ENCODE measurements at places on chromosomes 1 and 21.

GRCh38 chr1:3671371-3672180 lies 19.3 kb downstream of the TP73 start:
- DNase-seq = no peak

- DNase-seq = no peak
Observed at GRCh38 chr1:100584761-100585745, 47.1 kb downstream of the GPR88 start.

- DNase-seq = no peak
Observed at GRCh38 chr1:35111106-35111505, 31.9 kb downstream of the ZMYM1 start.

DNA sequence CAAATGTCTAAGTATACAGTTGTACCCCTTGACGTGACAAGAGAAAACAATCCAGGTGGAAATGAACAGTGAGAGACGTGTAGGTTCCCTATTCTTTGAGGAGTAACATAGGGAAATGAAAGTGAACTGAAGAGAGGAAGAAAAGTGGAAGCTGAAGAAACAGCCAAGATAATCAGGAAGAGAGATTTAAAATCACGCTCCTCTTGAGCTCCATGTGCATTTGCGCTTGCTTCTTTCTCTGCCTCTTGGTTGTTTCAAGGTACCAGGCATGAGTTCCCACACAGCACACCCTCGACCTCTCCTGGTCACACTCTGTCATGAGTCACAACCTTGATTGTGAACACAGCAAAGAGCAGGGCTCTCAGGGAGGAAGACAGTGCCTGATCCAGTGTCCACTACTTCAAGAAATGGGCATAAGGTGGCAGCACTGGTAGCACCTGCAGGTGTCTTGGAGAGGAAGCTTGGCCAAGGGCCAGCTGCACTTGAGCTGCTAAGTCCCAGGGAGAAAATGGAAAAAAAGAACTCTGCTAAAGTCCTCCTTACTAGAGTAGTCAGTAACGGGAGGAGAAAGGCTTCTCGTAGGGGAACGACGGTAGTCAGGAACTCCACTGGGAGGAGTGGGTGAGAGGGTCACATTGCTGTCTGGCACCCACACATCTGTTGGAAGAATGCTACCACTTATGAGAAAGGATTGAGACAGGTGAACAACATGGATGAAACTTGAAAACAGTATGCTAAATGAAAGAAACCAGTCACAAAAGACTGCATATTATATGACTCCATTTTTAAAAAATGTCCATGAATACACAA lies 18.3 kb upstream of the ARID1A start:
- DNase-seq = no peak

GRCh38 chr1:225155555-225155954 lies 226.1 kb downstream of the DNAH14 start:
- DNase-seq = no peak

Data from activated CD4-positive, alpha-beta T cell treated with anti-CD3 and anti-CD28 coated beads for 24 hours (primary cell).